ENCODE measurements at places on chromosomes 13 and 19.

DNA sequence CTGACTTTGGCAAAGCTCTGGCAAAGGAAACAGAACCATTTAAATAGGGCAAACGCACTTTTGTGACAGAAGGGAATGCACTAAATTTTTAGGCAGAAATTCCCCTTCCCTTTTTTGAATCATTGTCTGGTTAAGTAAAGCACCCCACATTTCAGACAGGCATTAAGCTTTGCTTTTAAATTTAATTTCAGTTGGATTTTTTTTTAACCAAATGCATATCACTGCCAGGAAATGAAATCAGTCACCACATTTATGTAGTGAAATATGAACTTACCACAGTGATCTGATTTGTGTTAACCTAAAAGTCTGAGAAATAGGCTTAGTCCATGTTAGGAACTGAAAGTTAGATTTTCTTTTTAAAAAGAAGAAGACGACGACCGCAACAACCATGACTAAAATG, 10.8 kb downstream of the GPR183 start:
- no peak for DNase-seq

GRCh38 chr19:14222886-14223285, 16.9 kb upstream of the ADGRL1 start:
- no peak for DNase-seq

DNA sequence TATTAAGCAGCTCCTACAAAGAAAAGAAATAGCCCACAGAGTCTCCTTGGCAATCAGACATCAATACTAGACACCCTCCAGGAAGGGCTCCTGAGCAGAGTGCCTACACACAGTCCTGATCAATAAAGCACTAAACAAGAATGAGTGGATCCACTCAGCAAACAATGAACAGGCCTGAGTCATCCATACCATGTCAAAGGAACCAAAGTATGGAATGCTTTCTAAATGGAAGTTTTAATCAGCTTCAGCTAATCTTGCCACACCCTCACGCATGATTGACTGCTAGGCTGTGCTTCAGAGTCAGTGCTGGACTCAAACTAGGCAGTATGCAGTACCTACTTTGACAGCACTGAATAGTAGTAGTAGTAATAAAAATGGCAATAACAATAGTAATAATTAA, 392.7 kb upstream of the HTR2A start:
- DNase-seq, result no peak

DNA sequence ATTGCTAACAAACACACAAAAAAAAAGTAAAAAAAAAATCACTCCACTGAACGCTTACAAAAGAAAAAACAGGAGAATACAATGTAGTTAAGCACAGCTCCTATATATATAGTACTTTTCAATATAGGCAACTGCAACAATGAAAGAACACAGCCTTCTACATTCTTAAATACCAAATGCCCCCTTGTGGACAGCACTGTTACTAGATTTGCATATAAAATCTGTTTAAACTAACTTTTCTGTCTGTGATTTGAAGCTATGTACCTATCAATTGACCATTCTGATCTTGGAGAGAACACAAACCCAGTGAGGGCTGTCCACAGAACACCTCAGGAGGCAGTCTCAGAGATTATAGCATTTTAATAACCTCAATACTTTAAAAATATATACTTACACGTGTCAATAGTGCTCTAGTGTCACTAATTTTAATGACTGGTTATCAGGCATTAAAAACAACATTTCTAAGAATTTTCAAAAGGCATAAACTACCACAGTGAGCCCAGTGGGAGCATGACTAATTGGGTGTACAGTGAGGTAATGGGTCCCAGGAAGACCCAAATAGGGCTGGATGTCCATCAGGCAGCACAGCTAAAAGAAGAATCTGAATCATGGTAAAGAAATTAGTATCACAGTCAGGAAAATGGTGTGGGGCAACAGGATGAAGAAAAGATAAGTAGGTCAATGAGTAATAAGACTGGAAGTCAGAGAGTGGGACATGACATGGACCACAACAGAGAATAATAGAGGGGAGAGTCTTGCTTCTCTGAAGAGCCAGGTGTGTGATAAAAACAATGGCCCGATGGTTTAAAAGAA, 22.2 kb downstream of the CCDC169 start:
- no peak for DNase-seq

GRCh38 chr13:95212983-95213850, 88.0 kb downstream of the ABCC4 start:
- DNase-seq, result no peak

GRCh38 chr13:101210774-101211173, 205.5 kb downstream of the NALCN start:
- DNase-seq, result no peak

- peak; percentile 28 for DNase-seq
Observed at GRCh38 chr13:38415233-38415632, 65.6 kb downstream of the UFM1 start.

GRCh38 chr19:41588497-41589209, 12.7 kb downstream of the CEACAM21 start:
- DNase-seq, result no peak

DNA sequence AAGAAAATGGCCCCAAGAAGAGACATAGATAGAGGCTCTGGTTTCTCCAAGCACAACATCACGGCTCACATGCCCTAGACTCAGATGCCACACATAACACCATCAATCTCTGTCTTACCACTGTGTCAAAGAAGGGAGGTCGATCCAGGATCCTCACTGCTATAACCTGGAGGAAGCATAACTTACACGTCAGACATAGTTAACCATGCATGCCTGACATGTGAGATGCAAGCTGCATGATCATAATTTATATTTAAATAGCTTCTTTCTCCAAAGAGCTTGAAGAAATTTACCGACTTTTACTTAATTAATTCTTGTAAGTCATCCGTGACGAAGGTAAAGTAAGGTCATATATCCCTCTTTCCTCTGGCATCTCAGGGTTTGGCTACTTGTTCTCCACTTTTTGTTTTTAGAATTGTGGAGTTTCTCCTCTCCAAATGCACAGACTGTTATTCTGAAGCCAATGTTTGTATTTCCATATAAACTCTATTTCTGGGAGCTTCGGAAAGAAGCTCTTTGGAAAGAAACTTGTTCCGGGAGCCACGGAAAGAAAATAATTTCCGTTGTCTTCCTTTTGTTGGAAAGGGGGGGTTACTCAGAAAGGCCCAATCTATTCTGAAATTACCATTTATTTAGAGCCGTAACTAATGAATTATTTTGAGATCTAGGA, 205.6 kb downstream of the LHFPL6 start:
- no peak for DNase-seq

DNA sequence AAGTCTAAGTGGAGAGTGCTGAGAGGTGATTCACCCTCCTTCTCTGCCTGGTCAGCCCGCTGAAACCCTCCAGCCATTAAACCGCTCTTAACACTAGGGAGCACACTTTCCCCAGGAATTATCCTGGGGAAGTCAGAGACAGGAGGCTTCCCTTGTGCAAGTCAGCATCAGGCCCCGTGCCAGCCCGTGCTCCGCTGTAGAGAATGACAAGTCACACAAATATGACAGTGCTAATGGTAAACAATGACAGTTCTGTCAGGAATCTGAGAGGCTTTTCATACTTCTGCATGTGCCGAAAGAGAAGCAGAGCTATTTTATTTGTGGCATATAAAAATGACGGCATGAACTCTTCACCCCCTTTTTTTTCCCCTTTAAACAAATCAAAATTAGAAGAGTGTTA, 816.9 kb upstream of the SLC10A2 start:
- DNase-seq, result no peak

DNA sequence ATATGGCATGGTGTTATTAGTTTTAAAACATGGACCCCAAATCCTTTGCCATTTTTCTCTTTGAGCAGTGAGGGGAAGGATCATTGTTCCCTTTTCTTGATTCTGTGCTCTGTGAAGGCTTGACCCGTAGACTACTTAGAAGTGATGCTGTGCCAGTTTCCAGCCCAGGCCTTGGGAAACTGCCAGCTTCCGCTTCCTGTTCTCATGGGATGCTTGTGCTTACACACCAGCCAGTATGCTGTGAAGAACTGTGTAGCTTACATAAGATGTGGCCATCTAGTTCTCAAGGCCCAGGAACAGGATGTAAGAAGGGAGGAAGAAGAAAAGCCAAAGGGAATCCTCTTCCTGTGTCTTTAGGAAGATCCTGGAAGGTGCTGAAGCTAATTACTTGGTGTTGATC, 180.9 kb downstream of the PCCA start:
- no peak for DNase-seq

GRCh38 chr19:52896431-52897137, 851 bp downstream of the ZNF320 start:
- DNase-seq, result no peak

GRCh38 chr13:101415358-101416174, 742 bp downstream of the NALCN start:
- DNase-seq, result no peak

GRCh38 chr19:50823389-50824042, at the start of gene KLK1:
KLK1 (minus strand) TSS chr19:50823787; CDS start chr19:50823748, 39 bp downstream.
- no peak for DNase-seq

DNA sequence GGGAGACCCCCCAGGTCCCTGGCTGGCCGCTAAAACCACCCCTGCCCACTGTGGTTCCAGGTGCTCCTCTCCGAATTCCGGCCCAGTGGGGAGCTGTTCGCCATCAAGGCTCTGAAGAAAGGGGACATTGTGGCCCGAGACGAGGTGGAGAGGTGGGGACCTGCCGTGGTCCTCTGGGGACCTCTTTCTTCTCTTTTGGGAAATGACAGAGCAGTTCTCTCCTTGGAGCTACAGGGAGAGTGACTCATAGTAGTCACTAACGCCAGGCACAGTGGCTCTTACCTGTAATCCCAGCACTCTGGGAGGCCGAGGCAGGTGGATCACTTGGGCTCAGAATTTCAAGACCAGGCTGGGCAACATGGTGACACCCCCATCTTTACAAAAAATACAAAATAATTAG, 7.3 kb downstream of the PTGER1 start:
- DNase-seq, result no peak

DNA sequence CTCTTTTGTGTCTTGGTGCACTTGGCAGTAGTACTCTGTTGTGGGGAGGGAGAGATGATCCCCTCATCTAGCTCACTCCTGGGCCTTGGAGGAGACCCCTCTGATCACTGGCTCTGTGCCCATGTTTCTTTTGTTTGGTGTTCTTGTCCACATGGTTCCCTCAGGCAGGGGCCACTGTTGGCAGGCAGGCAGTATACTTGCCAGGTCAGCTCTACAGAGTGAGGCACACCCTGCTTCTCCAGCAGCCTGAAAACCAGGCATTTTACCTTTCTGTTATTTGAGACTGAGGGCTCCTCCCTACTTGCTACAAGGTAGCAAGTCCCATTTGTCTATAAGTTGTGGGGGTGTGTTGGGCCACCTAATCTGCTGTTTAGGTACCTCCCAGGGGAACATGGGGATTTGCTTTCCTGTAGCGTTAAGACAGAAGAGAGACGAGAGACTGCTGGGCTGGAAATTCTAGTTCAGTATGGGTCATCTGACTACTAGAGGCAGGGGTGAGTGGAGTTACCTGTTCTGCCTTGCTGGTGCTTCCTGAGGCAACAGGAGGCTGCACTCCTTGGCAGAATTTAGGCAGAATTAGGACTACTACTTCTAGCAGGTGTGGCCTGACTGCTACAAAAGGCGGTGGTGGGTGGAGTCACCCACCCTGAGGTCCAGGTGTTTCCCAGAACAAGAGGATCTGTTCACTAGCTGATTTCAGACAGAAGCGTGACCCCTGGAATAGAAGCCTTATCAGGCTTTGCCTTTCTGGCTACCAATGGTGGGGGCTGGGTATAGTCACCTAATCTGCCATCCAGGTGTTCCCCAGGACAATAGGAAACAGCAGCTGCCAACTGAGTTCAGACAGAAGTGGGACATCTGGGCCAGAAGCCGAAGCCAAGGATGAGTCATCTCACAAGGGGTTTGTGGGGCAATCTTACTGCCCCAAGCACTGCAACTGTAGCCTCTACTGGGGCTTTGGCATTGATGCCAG, 843.0 kb upstream of the ATXN8OS start:
- DNase-seq, result no peak

DNA sequence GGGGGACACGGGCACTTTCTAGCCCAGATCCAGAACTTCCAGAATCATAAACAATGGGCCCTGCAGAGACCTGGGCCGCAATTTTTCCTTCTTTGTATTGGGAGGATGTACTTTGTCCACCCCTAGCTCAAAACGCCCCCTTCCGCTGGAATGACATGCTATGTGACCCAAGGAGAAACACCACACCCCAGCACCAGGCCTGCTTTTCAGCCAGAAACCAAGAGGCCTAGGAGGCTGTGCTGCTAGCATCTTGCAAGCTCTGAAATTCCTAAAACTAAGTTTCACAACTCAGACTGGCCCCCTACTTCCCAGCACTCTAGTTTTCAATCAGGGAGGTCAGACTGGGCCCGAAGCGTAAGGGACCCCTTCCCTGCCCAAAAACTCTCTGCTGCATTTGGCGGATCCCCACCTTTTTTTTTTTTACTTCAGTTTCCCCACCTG, 538 bp downstream of the LSM4 start:
- DNase-seq, result no peak

- no peak for DNase-seq
Observed at GRCh38 chr19:14695471-14695870, 5.6 kb downstream of the ZNF333 start.

- DNase-seq, result no peak
Observed at GRCh38 chr13:91303031-91303430, 44.5 kb upstream of the MIR17HG start.

- DNase-seq, result no peak
Observed at GRCh38 chr19:10552510-10553053, 8.9 kb downstream of the ATG4D start.

- no peak for DNase-seq
Observed at GRCh38 chr13:113115363-113116205, 7.0 kb upstream of the F10 start.

- no peak for DNase-seq
Observed at GRCh38 chr19:11296264-11296663, 304 bp downstream of the TSPAN16 start.

- no peak for DNase-seq
Observed at GRCh38 chr19:13057147-13057572, 45.5 kb downstream of the LYL1 start.

- no peak for DNase-seq
Observed at GRCh38 chr13:95354680-95355487, 53.6 kb upstream of the ABCC4 start.

DNA sequence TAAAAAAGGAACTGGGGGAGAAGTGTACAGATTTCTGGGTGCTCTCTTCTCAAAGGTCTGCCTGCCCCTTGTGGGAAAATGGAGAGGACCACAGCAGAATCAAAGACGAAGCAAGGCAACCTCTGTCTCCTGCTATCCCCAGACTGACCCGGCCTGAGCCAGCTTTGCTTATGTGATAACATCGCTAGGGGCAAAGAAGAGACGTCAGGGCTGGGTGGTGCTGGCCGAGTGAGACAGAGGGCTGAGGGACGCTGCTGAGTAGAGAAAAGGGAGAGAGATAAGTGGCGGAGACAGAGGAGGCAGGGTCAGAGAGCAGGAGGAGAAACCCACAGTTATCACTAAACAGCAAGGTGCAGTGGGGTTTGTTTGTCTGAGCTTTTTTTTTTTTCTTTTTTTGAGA, 4.6 kb upstream of the MUC16 start:
- DNase-seq, result no peak

DNA sequence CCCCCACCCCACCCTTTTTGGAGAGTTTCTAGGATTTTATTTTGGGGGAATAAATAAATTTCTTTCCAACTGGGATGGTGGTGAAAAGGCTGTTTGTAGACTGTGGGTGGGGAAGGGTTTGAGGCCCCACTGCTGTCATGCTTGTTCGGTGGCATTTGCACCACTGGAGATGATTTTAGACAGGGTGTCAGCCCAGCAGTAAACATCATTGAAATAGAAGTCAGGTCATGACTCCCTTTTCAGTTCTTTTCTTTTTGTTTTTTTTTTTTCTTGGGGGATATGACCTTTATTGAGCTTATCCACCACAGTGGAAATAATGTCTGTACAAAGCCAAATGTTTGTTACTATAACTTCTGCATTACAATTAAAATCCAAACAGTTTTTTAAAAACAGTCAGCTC, 14.1 kb downstream of the UBAC2 start:
- no peak for DNase-seq
